HCT116 (cell line): ENCODE measurements at places on chromosomes 5 and 9.

- no peak for DNase-seq
Observed at GRCh38 chr9:7223981-7224380, 466.2 kb downstream of the KDM4C start.

GRCh38 chr5:134647750-134648424, 698 bp upstream of the SEC24A start:
- peak; percentile 2 for DNase-seq

DNA sequence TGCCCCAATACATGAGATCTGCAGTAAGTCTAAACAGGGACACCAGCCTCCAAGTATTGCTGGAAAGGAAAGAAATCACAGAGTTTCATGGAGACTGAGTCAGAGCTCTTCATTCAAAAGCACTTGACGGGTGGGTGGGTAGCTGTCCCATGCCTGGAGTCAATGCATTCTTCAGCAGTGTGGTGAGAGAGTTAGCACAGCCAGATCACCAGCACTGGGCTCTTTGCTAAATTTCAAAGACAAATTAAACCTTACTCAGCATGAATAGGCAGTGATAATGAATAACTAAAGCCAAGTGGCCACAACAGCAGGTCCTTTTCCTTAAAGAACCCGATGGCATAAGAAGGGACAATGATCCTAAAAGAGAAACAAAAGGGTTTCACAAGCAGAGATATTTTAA, 192.4 kb downstream of the ACTL7B start:
- DNase-seq: no peak

DNA sequence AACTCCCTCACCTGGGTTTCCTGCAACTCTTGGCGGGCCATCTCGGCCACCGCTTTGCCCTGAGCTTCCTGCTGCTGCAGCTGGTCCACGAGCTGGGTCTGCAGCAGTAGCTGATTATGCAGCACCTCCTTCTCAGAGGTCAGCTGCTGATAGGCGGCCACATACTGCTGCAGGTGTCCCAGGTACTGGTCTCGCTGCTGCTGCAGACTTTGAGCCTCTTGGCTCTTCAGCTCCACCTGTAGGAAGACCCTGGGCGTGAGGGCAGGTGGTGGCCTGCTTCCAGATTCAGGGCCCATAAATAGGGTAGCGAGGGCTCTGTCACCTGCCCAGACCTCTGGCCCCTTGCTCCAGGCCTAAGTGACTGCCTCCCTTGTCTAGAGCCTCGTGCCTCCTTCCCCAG, 16.7 kb downstream of the GOLGA2 start:
- no peak for DNase-seq

- no peak for DNase-seq
Observed at GRCh38 chr5:16609412-16609811, 7.4 kb downstream of the RETREG1 start.
